ENCODE measurements at places on chromosomes 13 and 19. TPM values are rescaled to one million over a fixed set of nuclear protein-coding genes. Genes with fewer than 3 reads are reported as not detected.
A peak's percentile ranks its signal among the peaks of the same experiment; 100 is the strongest.

The FLT3 gene
- 0.53 TPM for polyA plus RNA-seq

The PGLYRP2 gene
- polyA plus RNA-seq, result 0.10 TPM

The ZNF333 gene
- 28.5 TPM for polyA plus RNA-seq

The NOTCH3 gene
- 70.8 TPM for polyA plus RNA-seq

The ZNF607 gene
- 10.2 TPM for polyA plus RNA-seq

The FXYD7 gene
- polyA plus RNA-seq, result 1.4 TPM

The STOML3 gene
- 2.7 TPM for polyA plus RNA-seq

The CEACAM16 gene
- polyA plus RNA-seq, result not detected

The ATXN8OS gene
- polyA plus RNA-seq, result not detected

DNA sequence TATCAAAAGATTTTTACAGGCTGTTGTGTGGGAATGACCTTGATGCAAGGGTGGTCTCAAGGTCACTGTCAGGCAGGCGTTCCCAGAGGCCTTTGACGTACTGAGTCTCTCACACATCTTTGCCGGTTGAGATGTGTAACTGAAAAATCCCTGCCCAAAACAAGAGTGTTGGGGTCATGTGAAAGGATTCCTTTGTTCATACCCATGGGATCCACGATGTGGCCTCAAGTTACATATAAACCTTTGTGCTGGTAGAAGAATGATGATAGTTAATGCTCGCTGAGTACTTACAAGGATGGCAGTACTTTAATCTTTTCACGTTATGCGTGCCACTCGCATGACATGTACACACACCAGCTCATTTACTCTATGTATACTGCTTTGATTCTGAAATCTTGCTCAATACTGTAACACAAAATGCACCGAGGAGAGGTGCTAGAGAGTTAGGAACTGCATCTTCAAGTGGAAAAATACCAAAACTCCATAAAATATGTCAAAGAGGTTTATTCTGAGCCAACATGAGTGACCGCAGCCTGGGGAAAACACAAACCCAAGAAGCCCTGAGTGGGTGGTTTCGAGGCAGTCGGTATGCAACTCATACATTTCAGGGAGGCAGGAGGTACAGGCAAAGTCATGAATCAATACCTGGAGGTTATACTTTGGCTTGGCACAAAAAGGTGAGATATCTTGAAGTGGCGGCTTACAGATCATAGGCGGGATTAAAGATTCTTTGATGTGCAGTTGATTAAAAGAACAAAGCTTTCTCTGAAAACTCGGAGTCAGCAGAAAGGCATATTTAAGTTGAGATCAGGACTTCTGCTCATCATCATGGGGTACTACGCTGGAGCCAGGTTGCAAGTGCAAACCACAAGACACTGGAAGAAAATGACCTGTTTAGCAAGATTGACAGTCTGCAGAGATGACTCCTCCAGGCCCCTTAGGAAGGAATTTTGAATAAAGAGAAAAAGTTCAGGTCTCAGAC, 87.4 kb upstream of the ARHGEF7 start:
- DNase-seq, result no peak

GRCh38 chr19:5799247-5800241, 5.3 kb upstream of the NRTN start:
- DNase-seq, result no peak

GRCh38 chr19:1566392-1567115, 1.6 kb downstream of the MEX3D start:
- peak; percentile 88 for DNase-seq

DNA sequence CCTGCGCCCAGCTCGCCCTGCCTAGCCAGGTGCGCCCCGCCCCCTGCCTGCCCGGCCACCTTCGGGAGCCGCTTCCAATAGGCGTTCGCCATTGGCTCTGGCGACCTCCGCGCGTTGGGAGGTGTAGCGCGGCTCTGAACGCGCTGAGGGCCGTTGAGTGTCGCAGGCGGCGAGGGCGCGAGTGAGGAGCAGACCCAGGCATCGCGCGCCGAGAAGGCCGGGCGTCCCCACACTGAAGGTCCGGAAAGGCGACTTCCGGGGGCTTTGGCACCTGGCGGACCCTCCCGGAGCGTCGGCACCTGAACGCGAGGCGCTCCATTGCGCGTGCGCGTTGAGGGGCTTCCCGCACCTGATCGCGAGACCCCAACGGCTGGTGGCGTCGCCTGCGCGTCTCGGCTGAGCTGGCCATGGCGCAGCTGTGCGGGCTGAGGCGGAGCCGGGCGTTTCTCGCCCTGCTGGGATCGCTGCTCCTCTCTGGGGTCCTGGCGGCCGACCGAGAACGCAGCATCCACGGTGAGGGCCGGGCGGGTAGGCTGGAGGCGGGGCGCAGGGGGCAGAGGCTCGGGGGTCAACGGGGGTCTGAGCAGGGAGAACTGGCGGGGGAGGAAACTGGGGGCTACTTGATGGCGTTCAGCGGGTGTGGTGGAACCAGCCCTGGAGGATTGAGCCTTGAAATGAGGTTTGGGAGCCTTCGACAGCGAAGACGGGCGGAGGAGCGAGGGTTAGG, at the start of gene SPINT2:
TSS of gene SPINT2 (plus strand) at position 88 of the 727 bp plus-strand sequence. CDS start at position 408, 320 bp downstream.
- no peak for DNase-seq

GRCh38 chr13:27159806-27160563, 11.6 kb downstream of the USP12 start:
- DNase-seq, result no peak

DNA sequence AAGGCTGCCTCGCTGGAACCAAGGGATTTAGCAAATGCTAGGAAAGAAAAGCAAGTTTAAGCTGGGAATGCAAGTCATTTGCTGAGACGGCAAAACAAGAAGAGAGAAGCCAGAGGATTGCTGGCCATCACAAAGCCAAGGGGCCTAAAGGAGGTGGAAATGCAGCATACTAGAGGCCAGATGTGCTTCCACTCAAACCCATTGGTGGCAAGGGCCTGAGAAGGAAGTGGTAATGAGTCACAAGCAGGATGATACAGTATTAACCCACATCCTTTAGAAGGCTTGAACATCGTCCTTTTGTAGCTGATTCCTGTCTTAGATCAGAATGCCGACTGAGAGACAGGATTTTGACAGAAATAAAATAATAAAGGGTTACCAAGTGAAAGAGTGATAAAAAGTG, 68.2 kb downstream of the ITGBL1 start:
- no peak for DNase-seq

DNA sequence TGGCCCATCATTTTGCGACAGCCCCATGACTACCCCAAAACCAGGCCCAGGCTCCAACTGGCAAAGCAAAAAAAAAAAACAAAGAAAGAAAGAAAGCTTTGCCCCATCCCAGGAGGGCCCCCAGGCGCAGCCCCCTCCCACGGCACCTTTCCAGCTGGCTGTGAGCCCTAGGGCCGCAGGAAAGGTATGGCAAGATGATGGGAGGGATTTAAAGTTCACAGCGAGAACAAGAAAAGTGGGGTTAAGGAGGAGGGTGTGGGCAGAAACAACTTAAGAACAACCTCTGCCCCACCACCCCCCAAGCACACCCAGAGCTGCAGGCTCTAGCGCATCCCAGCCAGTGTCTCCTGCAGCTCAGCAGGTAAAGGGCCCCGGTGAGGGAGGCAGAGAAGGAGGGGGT, at the start of gene CYP2F1:
TSS of gene CYP2F1 (plus strand) at position 301 of the 400 bp plus-strand sequence. CDS start 1,757 bp downstream, outside the sequence.
- no peak for DNase-seq

DNA sequence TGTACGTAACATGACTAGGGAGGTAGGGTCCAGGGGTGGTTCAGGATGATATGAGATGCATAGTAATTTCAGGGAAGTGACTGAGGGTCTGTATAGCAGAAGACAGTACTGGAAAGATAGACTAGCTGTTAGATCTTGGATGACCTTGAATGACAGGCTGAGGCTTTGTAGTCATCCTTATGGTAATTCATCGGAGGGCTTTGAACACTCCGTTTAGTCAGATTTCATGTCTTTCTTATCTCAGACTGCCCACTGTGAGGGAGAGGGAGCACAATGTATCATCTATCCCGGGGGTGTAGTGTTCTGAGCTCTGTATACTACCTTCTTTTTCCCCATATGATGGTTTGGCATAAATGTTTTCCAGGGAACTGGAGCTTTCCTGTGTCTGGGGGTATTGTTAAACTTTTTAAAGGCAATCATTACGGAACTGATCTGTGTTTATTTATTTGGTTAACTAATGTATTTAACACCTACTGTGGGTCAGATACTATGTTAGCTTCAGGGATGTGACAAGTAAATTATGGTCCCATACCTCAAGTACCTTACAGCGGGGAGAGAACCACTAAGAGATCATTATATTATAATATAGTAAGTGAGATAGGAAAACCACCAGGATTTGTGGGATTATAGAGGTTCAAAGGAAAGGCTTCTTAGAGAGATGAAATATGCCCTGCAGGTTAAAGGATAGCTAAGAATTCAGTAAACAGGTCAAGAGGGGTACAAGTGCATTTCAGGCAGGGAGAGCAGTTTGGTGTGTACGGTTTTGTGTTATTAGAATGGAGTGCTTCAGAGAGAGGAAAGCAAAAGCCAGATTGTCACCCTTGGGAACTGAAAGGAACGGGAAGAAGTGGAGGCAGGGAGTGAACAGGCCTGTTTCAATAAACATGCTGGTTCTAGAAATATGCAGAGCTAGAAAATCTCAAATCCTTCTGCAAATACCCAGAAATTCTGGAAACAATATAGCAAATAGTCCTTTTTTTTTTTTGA, 164.8 kb upstream of the KL start:
- no peak for DNase-seq

DNA sequence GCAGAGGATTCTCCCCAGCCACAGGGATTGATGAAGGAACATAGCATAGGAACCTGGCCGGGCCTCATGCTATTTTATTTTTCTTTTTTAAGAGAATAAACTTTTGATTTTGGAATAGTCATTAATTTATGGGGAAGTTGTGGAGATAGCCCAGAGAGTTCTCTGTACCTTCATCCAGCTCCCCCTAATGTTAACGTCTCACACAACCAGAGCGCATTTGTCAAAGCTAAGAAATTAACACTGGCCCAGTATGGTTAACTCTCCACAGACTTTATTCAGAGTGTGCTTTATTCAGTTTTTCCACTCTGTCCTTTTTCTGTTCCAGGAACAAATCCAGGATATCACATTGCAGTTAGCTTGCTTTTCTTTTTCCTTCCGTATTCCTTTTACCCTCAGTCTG, 59.4 kb downstream of the RGCC start:
- DNase-seq, result no peak

DNA sequence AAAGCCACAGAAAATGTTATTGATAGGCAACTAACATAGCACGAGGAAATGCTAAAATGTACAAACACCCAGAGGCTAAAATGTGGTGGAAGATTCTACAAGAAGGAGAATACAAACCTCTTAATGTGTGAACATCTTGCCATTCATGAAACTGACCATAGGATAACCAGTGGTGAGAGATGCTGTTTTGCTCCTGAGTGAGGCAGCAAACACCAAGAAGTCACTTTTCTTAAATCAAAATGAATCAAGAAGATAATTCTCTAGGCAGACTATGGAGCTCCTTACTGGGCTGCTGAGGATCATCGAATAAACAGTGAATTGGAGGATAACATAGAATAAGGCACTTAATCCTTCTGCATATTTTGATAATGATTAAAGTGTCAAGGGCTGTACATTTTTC, 375.4 kb upstream of the SLITRK6 start:
- no peak for DNase-seq

GRCh38 chr19:28737021-28737895, 475.7 kb downstream of the UQCRFS1 start:
- no peak for DNase-seq

GRCh38 chr19:2122982-2123381, 26.3 kb downstream of the IZUMO4 start:
- no peak for DNase-seq

DNA sequence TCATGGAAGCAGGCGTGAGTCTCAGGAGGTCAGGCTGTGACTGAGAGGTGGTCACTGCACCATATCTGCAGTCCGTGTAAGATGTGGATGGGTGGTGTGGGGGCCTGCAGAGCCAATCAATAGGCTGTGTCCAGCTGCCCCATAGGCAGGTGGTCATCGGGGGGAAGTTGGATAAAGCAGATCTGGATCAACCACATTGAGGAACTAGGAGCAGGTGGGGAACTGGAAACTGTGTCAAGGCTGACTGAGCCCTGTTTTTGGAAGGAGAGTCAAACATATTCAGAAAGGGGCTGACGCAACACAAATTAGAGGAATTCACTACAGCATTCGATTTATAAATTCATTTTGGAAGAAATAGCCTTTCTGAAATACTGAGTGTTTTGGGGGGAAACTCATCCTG, 15.0 kb downstream of the CLEC4M start:
- DNase-seq, result no peak

DNA sequence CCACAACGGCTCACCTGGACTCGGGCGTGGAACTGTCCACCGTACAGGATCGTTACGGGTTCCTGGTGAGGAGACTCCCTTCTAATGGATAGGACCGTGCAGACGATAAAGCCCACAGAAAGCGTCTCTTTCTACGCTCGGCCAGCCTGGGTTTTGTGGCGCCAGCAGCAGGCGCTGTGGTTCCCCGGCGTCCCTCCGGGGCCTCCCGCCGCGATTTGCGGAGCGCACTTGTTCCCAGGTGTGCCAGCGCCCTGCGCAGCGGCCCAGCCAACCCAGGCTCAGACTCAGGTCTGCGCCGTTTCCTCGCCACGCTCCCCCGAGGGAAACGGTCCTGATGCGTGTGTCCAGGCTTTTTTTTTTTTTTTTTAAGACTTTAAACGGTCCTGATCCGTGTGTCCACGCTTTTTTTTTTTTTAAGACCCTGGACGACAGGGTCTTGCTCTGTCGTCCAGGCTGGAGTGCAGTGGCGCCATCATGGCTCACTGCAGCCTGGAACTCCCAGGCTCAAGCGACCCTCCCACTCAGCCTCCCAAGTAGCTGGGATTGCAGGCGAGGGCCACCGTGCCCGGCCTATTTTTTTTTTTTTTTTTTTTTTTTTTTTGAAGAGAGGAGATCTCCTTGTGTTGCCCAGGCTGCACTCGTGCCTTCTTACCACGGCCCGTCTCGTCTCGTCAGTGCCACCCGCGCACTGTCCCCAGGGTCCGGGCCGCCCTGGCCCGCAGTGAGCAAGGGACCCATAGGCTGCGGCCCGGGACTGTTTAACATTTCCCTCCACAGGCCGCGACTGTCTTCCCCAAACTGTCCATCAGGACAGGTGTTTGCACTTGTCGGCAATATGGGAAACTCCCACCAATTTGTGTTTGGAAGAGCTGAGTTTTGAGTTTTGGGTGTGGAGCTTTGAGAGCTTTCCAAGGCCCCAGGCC, 23.8 kb downstream of the GJA3 start:
- DNase-seq, result no peak

DNA sequence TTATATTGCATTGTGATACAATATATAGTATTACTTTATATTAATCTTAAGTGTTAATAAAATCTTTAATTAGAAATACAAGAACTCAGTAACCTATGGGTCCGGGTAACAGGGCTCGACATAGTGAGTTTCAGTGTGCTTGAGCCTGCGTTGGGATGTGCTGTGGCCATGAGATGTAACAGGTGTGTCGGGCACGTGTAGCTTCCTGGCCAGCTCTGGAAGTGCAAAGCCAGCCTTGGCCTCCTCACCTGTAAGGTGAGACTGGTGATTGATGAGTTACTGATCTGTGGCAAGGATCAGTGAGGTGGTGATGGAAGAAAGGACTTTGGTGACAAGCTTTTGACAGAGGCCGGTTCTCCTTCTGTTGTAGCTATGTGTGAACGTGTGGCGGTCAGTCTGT, 19.2 kb downstream of the ATP4B start:
- no peak for DNase-seq

GRCh38 chr19:50198431-50199258, 4.8 kb upstream of the MYH14 start:
- no peak for DNase-seq

GRCh38 chr19:16337809-16338469, 13.3 kb downstream of the KLF2 start:
- no peak for DNase-seq

GRCh38 chr19:495402-496111, 729 bp upstream of the MADCAM1 start:
- no peak for DNase-seq

All from right lung (tissue), 10 donors.